Foreskin melanocyte (primary cell): ENCODE measurements at places on chromosomes 3 and 15.
A peak's percentile ranks its signal among the peaks of the same experiment; 100 is the strongest.

DNA sequence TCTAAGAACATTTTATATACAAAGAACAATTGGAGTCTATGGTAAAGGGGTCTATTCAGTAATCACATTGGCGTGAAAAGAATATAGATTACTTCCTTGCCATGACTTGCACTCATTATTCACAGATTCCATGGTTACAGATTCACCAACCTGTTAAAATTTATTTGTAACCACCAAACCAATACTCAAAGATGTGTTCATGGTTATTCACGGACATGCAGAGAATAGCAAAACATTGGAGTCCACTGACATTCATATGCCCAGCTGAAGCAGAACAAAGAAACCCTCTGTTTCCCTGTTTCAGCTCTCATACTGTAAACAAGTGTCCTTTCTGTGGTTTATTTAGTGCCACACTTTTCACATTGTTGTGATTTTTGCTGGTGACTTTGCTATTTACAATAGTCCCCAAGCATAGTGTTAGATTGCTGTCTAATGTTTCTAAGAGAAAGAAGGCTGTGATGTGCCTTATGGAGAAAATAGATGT lies 185.8 kb upstream of the TTC14 start:
- peak; percentile 94 for DNase-seq

GRCh38 chr15:92524874-92525565 lies 130.6 kb downstream of the FAM174B start:
- DNase-seq, result no peak

GRCh38 chr15:72423256-72423655 lies 25.2 kb downstream of the TMEM202 start:
- DNase-seq, result no peak

DNA sequence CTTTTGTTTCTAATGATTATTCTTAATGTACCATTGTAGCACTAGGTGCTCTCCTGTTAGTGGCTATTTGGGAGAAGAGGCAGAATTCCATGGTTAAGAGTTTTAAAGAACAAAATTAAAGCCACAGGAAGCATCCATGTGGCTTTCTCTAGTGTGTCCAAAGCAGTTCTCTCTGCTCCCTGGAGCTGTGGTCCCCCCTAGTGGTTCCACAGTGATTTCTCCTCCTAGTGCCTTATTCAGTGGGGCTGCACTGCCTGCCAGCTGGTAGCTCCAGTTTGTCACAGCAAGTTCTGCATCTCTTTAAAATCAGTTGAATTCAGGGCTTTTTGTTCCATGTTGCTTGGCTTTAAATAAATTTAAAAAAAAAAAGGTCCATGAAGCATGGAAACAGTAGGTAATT lies 39.6 kb upstream of the FAM98B start:
- peak; percentile 53 for DNase-seq

- DNase-seq, result peak; percentile 15
Observed at GRCh38 chr15:68054628-68055223, 611 bp downstream of the PIAS1 start.

- DNase-seq, result no peak
Observed at GRCh38 chr3:190108804-190109203, 11.9 kb downstream of the P3H2 start.

- DNase-seq, result no peak
Observed at GRCh38 chr15:77627067-77627466, 5.6 kb downstream of the LINGO1 start.

GRCh38 chr3:161389445-161390035 lies 18.2 kb upstream of the SPTSSB start:
- no peak for DNase-seq

- DNase-seq, result no peak
Observed at GRCh38 chr3:157156837-157157635, 2.9 kb downstream of the CCNL1 start.

- peak; percentile 42 for DNase-seq
Observed at GRCh38 chr15:78987556-78988360, 42.9 kb upstream of the CTSH start.

GRCh38 chr3:168473334-168473890 lies 377.7 kb upstream of the GOLIM4 start:
- DNase-seq, result no peak

DNA sequence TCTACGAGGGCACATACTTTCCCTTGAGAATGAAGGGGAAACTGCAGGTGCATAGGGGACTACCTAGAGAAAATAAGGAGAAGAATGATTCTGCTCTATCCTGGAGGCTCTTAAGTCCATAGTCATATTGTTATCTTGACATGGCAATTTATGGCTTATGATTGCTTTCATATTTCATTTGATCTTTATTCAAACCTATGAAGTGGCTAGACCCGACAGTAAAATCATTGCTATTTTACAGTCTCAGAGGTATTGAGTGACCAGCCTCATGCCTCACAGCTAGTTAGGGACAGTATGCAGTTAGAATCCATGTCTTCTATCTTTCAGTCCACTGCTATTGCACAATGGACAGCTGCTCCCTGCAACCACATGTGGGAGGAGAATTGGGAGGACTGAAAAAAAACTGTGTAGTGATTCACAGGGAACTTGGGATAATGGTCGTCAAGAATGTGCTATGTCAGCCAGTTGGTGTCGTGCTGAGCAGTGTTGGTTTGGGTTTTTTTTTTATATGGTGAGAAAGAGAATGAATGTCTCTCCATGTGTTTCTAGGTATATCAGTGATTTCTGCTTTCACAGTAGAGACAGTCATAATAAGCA lies 63.2 kb upstream of the SPPL2A start:
- DNase-seq, result peak; percentile 77

DNA sequence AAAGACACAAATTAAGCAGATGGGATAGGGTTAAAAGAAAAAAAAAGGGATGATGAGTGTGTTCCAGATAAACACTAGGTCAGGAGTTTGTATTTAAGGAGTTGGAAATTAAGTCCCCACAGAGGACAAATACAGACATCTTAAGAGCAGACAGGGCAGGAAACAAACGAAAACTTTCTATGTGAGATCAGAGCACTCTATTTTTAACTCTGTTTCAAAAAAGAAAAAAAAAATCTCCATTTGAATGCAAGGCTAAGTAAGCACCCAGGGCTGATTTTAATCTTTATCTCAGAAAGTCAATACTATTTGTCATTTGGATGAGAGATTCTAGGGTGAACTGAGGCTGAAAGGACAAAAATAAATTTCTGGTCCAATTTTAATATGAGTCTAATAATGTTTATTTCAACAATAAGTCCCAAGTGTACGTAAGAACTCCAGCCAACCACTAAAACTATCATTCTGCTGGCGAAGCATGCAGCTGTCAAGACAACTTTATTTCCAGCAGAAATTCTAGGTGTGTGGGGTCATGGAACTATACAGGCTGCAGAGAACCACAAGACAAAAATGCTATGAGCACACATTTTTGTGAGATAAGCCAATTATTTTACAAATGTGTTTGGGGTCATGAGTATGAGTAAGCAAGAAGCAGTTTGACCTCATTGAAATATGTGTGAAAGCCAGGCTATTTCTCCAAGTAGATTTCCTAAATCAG lies 186.1 kb downstream of the FMN1 start:
- DNase-seq, result no peak

GRCh38 chr15:74897300-74897701 lies 7.5 kb downstream of the MPI start:
- no peak for DNase-seq

GRCh38 chr3:179149406-179149867 lies 1.3 kb downstream of the PIK3CA start:
- peak; percentile 23 for DNase-seq

DNA sequence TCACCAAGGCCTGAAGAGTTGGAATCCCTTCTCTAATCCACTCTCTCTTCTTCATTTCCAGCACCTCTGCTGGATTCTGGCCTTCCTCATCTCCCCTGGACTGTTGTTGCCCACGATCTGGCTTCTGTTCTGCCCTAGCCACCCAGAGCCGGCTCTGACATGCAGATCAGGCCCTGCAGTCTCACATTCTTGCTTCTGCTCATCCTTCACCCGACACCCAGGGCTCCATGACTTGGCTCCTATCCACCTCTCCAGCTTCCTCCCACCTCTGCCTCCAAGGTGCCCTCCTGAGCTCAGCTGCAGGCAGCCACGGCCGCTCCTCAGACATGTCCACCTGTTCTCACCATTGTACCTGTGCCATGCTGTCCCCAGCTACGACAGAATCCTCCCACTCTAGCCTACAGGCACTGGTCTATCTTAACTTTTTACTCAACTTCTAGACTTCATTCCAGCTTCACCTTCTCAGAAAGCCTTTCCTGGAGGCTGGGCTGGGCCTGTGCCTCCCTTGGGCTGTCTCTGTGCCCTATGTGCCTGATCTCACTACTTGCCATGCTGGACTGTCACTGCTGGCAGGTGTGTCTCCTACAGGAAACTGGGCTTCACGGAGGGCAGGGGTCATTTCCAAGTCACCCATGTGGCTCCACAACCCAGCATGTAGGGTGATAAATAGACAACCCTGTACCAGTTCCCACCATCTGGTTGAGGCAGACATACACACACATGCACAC lies 16.0 kb upstream of the TBC1D21 start:
- no peak for DNase-seq

DNA sequence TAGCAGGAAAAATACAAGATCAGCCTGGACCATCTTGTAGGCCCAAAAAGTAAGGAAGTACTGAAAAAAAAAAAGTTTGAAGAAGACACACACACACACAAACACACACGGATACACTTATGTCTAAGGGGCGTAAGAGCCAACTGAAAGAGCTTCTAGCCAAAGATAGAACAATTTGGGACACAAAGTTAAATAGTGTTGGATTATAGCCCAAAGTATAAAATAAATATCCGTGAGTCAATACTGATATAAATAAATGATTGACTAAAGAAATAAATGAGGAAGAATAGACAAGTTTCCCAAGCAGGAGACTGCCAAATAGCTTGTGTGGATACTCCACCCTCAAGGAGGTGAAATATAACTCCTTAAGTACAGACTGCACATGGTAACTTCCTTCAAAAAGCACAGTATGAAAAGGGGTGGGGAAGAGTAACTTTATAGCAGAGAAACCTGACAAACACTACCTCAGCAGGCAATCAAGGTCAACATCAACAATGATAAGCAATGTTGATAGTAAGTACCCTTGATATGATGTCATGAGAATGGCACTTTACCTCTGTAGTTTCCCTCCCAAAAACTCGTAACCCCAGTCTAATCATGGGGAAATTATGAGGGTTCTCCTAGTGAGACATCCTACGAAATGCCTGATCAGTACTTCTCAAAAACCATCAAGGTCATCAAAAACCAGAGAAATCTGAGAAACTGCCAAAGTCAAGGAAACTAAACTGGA lies 187.3 kb upstream of the ATP11B start:
- DNase-seq, result no peak

- DNase-seq, result no peak
Observed at GRCh38 chr15:74414603-74415338, 19.0 kb downstream of the SEMA7A start.

- no peak for DNase-seq
Observed at GRCh38 chr15:69626095-69627066, 173.8 kb downstream of the RPLP1 start.

GRCh38 chr15:75455982-75456531 lies 4.6 kb upstream of the SIN3A start:
- peak; percentile 24 for DNase-seq

DNA sequence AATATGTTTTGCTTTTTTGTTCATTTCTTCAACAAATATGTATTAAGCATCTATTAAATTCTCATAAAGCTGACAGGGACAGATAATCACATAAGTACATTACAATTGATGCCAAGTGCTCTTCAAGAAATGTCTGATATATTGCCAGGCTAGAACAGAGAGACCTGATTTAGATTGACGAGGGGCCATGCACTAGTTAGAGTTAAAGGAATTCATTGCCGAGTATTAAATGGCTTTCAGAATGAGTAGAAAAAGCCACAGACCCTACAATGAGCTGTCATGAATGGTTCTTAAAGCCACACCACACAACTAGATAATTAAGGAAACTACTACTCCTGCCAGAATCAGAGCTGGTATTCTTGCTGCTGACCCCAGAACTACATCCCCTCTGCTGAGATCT lies 250.2 kb upstream of the MME start:
- no peak for DNase-seq

- peak; percentile 55 for DNase-seq
Observed at GRCh38 chr15:98177966-98178592, 217.6 kb downstream of the ARRDC4 start.

DNA sequence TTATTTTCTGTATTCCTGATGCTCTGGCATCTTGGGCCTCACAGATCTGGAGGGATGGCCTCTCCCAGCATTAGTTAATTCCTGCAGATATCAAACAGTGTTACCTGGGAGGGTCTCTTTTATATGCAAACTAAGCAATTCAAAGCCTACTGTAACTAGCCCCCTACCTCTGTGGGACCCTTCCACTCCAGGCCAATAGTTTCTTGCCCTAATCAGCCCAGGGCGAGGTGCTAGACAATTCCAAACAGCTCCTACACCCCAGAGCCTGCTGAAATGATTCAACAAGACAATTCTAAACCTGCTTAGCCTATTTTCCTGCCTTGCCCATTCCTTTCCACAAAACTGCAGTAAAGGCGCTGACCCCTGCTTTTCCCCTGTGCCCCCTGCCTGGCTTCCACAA lies 106.6 kb upstream of the IGSF10 start:
- no peak for DNase-seq

DNA sequence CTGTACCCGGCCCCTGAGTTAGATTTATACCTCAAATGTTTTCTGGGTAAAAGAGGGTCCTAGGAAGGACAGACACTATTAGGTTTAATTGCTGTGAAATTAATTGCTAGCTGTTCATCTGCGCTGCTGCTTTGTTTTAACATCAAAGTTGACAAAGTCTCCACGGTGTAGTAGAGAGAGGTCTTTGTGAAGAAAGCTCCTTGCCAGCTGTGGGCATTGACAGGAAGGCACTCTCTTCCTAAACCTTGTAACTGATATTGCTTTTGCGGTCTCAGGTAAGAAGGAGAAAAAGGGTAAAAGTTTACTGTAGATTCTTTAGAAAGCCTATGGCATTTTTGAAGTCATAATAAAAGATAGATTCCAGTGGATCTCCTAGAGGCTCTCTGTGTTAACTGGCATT lies 68.1 kb downstream of the PTPRG start:
- no peak for DNase-seq

DNA sequence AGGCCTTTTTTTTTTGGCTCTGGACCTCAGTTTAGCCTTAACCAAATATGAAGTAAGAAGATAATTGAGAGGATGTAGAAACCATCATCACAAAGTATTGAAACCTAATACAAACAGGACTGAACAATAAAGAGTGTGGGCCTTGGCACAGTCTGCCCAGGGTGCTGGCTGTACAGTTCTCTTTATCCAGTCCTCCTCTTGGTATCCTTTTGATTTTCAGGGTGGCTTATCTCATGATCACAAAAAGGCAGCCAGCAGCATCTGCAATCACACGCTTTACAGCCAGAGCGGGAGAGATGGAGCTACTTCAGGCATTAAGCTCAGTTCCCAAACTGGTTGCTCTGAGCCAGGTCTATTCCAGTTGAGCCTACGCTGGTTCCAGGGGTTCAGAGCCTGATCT lies 239.7 kb downstream of the RPLP1 start:
- DNase-seq, result no peak

DNA sequence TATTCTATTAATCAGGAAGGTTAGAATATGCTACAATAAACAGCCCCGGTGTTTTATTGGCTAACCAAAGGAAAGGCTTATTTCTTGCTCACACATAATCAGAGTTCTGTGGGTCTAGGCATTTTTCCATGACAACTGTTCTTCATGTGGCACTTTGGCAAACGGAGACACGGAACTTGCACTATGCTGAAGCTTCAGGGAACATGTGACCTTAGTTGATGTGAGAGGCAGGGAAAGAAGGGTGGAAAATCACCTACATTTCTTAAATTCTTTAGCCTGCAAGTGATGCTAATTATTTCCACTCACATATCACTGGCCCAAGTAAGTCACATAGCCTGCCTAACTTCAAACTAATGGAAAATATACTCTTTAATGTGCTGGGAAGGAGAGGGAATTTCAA lies 344.6 kb downstream of the SV2B start:
- DNase-seq, result no peak

- no peak for DNase-seq
Observed at GRCh38 chr3:4647411-4647810, 154.3 kb downstream of the ITPR1 start.
